ENCODE measurements at places on chromosomes 4 and X.

GRCh38 chr4:16572631-16573030 is 325.8 kb downstream of the LDB2 start:
- DNase-seq, result no peak

GRCh38 chr4:13484749-13485221 is 645 bp upstream of the RAB28 start:
- no peak for DNase-seq

DNA sequence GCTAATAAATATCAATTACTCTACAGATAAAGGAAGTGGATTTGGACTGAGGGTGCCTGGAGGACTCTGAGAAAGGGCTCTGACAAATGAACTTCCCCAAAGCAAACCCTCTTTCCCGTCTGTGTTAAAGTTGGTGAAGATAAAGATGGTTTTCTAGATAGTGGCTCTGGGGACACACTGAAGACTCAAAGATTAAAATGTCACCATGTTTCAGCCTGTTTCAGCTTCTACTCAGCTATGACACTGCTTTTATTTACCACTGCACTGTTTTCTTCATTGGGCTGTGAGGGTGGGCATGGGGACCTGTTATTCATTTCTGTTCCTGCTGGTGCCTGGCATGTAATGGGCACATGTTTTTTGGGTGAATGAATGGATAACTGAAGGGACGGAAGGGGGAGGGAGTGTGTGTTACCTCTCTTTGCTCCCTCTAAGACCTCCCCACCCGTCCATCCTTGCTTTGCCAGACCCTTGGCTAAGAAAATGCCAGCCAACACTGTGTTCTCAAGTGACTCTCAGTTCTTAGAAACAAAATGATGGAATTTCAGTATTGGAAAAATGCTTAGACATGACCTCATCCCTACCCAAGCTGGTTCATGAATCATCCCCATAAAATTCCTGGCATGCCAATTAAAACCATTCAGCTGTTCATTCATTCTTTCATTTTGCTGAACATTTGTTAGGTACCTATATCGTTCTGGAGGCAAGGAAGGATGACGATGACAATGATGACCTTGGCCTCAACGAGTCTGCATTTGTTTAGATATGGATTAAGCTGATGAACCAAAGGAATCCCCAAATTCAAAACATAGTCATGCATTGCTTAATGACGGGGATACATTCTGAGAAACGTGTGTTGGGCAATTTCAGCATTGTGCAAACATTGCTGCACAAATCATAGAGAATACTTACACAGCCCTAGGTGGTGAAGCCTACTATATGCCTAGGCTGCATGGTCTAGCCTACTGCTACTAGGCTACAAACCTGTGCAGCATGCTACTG is 13.4 kb upstream of the STK32B start:
- DNase-seq, result no peak

DNA sequence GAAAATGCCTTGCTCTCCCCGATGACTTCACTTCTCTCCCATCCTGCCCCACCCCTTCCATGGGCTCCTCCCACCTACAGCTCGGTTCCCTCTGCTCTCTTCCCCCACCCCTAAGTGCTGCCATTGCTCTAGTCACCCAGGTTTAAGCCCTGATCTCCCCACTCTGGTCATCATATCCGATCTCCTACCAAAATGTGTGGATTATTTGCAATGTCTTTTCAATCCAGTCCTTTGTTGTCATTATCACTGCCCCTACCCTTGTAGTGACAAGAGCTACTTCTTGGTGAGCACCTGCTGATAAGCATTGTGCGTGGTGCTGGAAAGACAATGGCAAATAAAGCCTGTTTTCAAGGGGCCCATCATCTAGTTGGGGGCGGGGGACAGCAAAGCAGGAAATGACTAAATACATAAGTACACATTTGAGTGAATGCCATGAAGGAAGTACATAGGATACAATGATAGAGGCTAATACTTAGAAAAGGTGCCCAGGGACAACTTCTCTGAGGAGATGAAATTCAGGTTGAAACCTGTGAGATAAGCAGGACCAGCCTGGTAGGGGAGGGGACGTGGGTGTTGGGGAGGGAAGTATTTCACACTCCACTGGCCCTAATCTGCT is 63.8 kb downstream of the DLG3 start:
- DNase-seq, result no peak

DNA sequence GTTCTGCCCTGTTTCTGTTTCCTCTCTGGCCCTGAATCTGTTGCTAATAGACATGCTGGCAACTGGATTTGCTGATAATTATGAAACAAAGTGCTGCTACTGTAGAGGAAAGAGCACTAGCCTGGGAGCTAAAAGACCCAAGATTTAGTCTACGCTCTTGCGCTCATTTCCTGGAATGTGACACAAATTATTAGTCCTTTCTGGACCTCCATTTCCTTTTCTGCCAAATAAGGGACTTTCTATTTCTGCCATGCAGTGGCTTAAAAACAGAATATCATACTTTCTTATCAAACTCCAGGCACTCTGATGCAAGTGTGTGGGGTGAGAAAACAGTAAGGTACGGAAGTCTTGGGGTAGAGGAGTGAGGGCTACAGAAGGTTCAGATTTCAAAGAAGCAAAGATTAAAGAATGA is 48.3 kb upstream of the GPR174 start:
- no peak for DNase-seq

DNA sequence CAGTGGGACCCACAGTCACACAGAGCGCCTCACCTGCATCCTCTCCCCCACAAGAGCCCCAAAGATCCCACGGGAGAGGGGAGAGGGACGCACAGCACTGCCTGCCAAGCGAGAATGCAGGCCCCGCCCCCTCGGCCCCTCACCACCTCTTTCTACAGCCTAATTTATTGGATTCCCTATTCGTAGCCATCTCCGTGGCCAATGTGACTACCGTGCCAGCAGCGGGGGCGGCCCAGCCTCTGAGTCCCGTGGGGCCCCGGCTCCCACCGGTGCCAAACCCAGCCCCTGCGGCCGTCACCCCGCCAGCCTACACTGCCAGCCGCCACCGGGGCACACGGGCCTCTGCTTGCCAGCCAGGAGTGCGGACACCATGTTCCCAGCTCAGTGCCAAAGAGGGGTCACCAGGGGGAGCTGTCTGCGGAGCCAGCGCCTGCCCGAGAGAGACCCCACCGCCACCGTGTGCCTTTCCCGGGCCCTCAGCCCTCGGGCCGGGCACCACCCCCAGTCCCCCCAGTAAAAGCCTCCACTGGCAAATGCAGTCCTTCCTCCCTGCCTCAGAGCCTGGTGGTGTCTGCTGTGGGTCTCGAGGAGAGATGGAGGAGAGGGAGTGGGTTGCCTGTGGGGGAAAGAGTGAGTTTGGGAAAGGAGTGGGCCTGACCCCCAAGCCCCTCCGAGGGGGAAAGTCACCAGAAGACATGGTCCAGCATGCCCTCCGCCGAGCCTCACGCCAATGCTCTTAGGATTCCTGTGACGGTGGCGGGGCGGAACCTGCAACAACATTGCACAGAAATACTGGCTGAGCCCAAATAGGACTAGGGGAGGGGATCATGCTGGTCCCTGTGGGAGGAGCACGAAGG is 19.6 kb upstream of the PLXNB3 start:
- DNase-seq, result no peak

- no peak for DNase-seq
Observed at GRCh38 chr4:153747406-153747955, 12.3 kb downstream of the RNF175 start.

DNA sequence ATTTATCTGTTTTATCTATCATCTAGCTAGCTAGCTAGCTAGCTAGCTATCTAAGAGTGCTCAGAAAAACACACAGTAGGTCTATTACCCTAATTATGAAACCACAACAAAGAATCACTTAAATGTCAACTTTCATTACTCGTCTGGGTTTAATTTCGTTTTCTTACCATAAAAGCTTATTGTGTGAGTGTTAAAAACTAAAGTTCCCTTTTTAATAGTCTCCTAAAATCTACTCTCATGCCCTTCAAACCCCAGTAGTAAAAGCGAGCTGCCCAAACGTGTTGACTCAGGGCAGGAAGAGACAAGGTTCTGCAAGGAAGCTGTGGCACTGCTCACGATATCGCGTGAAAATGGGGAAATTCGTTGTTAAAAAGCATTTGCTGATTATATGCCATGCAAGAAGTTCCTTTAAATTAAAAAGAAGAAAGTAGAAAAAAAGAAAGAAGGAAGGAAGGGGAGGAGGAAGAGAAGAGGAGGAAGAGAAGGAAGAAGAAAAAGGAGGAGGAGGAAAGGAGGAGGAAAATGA is 595 bp downstream of the MBNL3 start:
- peak; percentile 9 for DNase-seq

DNA sequence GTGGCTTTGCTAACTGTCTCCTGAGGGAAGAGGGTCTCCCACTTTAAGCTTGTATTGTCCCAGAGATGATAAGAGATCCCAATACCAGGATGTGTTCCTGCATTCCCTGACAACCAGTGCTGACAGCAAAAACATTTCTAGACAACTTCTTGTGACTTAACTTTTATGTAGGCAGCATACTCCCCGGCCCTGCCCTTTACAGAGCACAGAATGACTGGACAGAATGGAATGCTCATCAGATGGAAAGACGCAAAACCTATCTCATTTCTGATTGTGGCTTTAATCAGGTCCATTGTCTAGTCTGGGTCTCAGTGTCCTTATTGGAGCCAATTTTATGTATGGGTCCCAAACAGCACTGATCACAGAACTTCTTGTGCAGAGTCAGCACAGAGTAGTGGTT is 18.2 kb upstream of the PLAC1 start:
- no peak for DNase-seq

GRCh38 chr4:145719752-145720624 is 40.0 kb downstream of the C4orf51 start:
- no peak for DNase-seq

- DNase-seq, result no peak
Observed at GRCh38 chrX:82677286-82677685, 830.8 kb upstream of the POU3F4 start.

- no peak for DNase-seq
Observed at GRCh38 chrX:46823481-46823880, 13.4 kb upstream of the RP2 start.
